ENCODE measurements at places on chromosomes 3 and 15.

DNA sequence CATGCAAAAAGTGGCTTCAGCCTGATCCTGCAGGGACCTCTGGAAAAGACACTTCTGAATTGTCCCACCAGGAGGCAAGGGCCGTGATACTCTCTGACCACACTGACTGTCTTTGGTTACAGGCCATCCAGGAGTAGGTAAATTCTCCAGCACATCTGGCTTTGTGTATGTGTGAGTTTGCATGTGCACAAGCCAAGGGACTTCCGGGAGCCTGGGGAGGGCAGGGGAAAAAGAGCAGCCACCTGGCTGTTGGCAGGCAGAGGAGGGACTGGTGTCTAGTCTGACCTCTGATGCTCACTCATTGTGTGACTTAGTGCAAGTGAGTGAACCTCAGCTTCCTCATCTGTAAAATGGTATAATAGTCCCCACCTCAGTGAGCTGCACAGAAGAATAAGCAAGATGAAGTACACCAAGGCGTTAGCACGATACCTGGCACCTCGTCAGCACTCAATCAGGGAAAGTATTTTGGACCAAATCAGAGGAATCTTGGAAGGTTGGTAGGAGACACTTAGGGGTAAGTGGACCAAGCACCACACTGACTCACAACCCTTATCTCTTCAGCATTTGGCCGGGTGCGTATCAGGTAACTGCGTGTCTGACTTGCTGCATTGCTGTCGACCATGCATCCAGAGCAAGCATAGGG, 19.1 kb downstream of the KLHL6 start:
- no peak for DNase-seq

- no peak for DNase-seq
Observed at GRCh38 chr3:38616111-38616510, 33.4 kb downstream of the SCN5A start.

- DNase-seq = no peak
Observed at GRCh38 chr3:48474619-48475018, 28.1 kb downstream of the ATRIP start.

DNA sequence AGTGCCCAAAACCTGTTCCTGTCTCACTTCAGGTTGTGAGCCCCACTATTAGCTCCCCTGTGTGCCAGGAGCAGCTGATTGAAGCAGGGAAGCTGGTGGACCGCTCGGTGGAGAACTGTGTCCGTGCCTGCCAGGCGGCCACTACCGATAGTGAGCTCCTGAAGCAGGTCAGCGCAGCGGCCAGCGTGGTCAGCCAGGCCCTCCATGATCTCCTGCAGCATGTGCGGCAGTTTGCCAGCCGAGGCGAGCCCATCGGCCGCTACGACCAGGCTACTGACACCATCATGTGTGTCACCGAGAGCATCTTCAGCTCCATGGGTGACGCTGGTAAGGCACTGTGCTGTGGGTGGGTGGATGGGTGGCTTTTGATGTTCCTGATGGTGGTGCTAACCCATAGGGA, 334.1 kb upstream of the TPM1 start:
- DNase-seq = no peak

DNA sequence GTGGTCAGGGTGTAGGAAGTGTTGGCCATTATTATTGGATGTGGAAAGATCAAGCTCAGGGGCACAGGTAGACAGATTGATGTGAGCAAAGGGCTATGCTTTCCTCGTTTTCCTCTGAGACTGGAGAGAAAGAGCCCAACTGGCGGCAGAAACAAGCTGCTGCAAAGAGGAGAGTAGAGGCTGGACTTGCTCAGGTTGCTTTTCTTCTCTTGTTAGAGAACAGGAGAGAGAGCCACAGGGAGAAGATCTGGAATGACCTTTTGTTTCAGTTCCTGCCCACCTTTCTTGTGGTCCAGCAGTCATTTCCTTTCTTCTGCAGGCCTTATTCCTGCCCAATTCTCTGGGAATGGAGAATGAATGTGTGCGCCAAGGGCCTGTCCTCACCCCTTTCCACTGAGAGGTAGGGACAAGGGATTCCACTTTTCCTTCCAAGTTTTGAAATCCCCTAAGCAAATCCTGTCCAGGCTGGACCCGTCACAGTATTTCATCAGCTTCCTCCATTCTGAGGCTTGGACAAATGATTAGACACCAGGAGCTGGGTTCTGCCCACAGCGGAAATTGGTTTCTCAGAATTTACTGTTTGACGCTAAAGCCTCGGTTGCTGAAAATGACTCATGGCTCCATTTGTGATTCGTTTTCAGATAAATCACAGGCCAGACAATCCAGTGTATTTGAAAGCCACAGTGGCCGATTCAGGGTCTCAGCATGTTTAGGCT, 16.1 kb downstream of the ZNF80 start:
- DNase-seq = no peak

- no peak for DNase-seq
Observed at GRCh38 chr3:50356553-50356952, 2.8 kb downstream of the TMEM115 start.
